AG08395 (cell line): ENCODE measurements at places on chromosomes 16 and 17.

GRCh38 chr16:73289232-73289631 lies 241.3 kb upstream of the ZFHX3 start:
- no peak for DNase-seq

DNA sequence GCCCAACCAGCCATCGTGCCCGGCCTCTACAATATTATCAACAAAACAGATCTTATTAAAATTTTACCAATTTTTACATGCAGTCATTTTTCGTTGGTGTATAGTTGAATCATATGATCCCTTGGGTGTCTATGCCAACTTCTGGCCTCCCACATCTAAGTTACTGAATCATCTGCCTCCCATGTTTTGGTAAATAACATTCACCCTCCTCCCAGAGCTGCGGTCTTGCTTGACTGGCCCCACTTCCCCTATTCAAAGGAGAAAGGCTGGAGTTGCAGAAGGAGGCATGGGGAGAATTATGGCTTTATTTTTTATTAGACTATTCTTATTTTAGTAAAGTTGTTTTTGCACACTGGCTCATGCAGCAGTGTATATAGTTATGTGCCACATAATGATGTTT lies 18.5 kb upstream of the CCL23 start:
- DNase-seq: no peak

GRCh38 chr17:65668211-65668610 lies 106.8 kb upstream of the AXIN2 start:
- no peak for DNase-seq

GRCh38 chr16:54939510-54940278 lies 9.0 kb downstream of the IRX5 start:
- DNase-seq: peak; percentile 34

GRCh38 chr16:4682084-4682591 lies 11.2 kb upstream of the NUDT16L1 start:
- DNase-seq: no peak

- no peak for DNase-seq
Observed at GRCh38 chr16:17173281-17173680, 297.5 kb downstream of the XYLT1 start.

- no peak for DNase-seq
Observed at GRCh38 chr17:48527547-48527932, 3.3 kb downstream of the HOXB1 start.

DNA sequence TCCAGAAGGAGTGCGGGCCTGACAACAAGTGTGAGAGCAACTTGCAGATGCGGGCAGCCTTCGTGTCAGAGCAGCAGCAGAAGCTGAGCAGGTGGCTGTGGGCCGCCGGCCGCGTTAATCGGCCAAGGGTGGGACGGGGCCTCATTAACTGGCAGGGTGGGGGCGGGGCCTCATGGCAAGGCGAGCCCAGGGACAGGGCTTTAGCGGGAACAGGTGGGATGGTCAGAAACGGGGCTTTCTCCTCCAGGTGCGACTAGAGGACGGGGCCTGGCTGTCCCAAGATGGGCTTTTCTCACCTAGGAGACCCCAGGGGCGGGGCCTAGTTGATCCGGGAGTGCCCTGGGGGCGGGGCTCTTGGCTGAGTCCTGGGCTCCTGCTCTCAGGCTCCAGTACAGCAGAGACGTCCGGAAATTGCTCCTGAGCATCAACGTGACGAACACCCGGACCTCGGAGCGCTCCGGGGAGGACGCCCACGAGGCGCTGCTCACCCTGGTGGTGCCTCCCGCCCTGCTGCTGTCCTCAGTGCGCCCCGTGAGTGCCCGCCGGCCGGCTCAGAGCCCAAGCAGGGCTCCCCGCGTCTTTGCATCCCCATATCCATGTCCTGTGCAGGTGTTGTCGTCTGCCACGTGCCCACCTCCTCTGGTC lies 18.4 kb upstream of the PDK2 start:
- DNase-seq: no peak

- peak; percentile 83 for DNase-seq
Observed at GRCh38 chr17:332558-333322, 19.9 kb downstream of the RPH3AL start.

DNA sequence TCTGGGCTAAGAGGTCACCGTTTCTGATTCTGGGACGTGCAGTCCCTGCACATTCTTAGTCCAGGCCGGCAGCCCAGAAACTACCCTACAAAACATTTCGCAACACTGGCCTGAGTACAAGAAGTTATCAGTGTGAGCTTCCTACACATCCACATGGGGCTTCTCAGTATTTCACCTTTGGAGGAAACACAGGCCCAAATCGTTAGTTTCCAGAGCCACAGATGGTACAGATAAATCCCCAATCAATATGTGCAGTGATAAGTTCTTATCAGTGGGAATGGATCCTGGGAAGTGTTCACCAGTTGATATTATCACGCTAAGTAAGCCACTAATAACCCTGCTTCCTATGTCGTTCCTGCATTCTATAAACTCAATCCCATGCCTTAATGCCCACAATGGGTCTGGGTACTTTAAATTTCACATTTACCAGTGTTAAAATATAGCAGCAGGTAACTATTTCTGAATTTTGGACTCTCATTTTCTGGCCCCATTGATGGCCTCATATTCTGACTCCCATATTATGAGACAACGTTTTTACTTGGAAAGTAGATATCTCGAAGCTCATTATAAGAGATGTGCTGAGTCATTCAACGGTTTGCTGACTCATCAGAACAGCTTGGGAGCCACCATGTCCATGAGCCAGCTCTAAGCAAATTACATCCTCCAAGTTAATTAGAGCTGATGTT lies 370.2 kb upstream of the MAF start:
- DNase-seq: no peak

GRCh38 chr16:69928856-69929400 lies 22.2 kb upstream of the CLEC18A start:
- no peak for DNase-seq

DNA sequence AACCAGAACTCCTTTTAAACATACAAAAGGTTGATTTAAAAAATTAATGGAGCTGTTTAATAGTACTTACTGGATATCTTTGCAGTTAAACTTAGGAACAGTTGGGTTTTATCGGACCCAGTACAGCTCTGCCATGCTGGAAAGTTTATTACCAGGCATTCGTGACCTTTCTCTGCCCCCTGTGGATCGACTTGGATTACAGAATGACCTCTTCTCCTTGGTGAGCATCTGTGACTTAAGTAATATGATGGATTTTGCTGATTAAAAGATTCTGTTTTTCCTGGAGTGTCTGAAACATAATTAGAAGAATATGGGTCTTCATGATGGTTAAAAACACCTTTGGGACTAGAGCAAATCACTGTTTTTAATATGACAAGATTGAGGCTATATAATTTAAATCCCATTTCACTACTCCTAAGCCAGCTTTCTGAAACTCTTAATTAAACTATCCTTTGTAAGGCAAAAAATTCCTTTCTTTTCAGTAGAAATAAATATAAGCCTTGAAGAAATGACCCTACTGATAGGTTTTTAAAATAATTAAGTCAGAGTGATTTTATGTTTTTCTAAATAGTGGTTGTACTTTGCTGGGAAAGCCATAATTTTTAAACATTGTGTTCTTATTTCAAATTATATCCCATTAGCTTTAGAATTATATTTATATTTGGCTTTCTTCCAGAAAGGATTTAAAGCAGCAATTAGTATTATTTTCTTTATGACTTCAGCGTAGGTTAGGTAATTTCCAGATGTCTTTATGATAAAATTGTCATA lies 45.7 kb upstream of the KPNB1 start:
- no peak for DNase-seq

DNA sequence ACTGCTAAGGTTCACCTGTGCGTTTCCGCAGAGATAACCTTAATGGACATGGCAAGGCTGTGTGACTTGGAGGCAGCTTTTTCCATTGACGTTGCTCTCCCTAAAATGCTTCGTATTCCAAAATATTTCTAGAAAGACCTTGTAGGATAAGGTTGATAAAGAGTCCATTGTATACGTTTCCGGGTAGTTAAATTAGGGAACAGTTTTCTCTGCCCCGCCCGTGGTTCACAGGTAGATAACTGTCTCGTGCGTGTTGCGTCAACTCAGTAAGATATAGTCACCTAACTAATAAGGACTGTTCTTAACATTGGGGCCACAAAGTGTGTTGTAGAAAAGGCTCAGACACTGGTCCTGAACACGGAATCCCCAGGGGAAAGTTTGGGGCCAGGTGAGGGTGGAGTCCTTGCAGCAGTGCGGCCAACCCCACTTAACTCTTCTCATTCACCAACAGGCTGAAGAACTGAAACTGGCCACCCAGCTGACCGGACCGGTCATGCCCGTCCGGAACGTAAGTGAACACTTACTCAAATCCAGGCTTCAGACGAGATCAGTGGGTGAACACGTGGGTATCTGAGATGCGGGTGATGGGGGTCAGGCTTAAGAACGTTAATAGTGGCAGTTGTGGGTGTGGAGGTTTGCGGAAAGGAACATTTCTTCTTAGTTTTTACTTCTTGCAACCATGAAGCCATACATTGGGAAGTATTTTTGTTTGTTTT lies 1.6 kb downstream of the RPL13 start:
- no peak for DNase-seq

DNA sequence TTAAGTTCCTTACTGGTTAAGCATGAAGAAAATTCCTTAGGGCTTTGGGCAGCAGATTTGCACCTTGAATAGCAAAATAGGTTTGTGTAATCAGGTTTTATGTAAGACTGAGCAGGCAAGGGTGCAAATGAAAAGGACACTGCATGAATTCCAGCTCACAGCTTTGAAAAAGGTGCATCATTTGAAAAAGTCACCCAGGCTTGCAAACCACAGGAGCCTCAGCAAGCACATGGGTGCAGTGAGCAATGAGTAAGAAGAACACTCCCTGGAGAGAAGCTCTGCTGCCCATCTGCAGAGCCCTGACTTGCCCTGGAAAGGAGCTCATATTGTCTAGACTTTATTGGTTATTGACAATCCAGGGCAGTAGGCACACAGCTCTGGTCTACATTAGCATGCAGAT lies 165.6 kb upstream of the KCNJ16 start:
- peak; percentile 14 for DNase-seq

- DNase-seq: peak; percentile 73
Observed at GRCh38 chr17:43701318-43701743, 39.6 kb upstream of the MEOX1 start.

GRCh38 chr17:68794636-68795434 lies 160.4 kb downstream of the ABCA8 start:
- DNase-seq: no peak

DNA sequence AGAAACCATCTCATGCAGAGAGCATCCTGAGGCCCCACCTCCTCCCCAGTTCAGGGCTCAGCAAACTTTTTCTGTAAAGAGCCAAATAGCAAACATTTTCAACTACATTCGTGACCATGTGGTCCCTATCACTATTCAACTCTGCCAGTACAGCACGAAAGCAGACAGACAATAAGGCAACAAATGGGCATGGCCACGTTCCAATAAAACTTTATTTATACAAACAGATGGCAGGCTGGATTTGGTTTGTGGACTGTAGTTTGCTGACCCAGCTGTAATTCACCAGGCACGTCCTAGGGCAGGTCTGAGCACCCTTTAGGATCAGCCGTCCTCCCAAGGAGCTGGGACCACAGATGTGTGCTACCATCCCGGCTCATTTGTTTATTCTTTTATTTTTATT lies 27.1 kb upstream of the GPRC5C start:
- DNase-seq: no peak

DNA sequence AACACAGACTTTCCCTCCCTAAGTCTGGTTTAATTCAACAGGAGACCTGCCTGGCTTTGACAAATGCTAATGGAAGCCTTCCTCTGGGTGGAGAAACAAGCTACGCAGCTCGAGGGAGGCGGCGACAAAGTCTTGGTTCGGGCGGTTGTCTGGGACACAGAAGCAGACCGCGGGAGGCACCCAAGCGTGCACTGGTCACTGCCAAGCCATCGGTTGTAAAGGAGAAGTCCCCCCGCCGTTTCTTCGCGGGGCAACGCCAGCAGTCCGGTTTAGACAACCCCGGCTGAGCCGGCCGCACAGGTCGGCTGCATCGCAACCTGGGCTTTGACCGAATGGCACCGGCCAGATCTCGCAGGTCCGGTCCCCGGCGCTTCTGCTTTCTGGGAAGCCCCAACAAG lies 586 bp downstream of the GLYR1 start:
- peak; percentile 62 for DNase-seq

GRCh38 chr16:60107437-60107836 lies 1373.3 kb upstream of the GOT2 start:
- DNase-seq: peak; percentile 69

GRCh38 chr17:3385869-3386816 lies at the start of gene OR3A2:
Gene OR3A2 (minus strand): TSS chr17:3386308.
- DNase-seq: no peak
